ENCODE measurements at places on chromosomes 7 and 10.
A peak's percentile ranks its signal among the peaks of the same experiment; 100 is the strongest.

- no peak for DNase-seq
Observed at GRCh38 chr7:115356139-115356746, 434.3 kb downstream of the MDFIC start.

DNA sequence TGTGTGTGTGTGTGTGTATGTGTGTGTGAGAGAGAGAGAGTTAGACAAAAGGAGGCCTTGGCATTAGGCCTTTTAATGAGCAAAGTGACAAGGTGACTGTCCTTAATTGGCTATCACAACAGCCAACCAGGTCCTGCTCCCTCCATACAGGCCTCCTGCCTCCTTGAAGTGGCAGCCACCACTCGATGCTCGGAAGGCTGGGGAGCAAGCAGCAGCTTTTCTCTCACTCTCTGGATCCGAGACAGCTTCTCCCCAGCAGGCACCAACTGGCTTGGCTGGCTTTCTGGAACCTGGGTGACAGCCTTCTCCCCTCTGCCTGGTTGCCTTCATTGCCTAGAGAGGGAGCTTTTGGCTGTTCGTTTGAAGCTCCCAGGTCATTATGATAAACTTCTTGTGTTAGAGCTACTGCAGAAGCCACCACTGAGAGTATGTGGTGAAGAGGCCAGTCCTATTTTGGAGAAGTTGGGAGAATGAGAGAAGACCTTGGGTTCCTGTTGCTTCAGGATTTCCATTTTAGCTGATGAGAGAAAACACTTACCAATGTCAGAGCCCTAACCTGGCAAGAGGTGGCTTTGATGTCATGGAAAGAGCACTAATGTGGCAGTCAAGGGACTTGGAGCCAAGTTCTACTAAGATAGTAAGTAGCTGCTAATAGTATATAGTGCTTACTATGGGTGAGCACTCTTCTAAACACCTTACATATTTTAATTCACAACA lies 37.6 kb downstream of the RPS24 start:
- DNase-seq = no peak

DNA sequence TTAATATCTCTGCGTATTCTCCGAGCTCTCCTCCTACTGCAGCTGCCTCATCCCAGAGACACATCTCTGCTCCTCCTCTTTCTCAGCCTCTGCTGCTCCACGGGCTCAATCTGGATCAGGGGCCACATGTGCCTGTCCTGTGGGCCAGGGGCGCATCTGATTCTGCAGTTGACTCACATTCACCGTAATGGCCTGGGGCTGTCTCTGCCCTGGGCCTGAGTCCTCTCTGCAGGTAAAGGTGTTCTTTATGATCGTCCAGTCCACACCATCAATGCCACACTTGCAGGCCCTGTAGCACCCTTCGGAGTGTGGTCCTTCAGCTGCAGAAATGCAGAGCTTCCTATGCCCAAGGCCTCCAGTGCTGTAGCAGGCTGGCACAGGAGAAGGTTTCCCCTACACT lies 154.5 kb downstream of the OAT start:
- DNase-seq = no peak

GRCh38 chr10:80158598-80159127 lies 26.1 kb downstream of the PLAC9 start:
- peak; percentile 84 for DNase-seq

GRCh38 chr7:131404226-131404911 lies 76.7 kb downstream of the MKLN1 start:
- DNase-seq = no peak

DNA sequence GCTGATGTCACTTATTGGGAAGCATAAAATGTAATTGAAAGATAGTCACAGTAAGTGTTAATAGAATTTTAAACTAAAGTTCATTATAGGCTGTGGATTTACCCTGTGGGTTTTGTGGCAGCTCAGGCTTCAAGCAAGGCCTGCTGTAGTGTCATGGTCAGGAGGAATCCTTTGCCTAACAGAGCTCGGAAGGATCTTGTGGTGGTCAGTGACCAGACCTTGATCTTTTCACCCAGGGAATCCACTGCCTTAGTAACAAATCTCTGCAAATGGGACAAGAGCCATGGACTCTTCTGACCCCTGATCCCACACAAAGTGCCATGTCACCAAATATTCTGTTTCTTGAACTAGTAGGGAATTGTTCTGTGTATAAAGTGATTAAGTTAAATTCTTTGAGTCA lies 20.6 kb upstream of the HDAC9 start:
- DNase-seq = no peak

GRCh38 chr10:100636848-100637553 lies 101.3 kb downstream of the HIF1AN start:
- DNase-seq = no peak

- no peak for DNase-seq
Observed at GRCh38 chr7:152050547-152050971, 25.1 kb downstream of the GALNT11 start.

- DNase-seq = no peak
Observed at GRCh38 chr7:140719721-140720120, 23.2 kb downstream of the NDUFB2 start.

GRCh38 chr10:121597504-121598262 lies 561 bp downstream of the FGFR2 start:
- peak; percentile 41 for DNase-seq

GRCh38 chr7:24891311-24891735 lies 88.7 kb downstream of the OSBPL3 start:
- no peak for DNase-seq

DNA sequence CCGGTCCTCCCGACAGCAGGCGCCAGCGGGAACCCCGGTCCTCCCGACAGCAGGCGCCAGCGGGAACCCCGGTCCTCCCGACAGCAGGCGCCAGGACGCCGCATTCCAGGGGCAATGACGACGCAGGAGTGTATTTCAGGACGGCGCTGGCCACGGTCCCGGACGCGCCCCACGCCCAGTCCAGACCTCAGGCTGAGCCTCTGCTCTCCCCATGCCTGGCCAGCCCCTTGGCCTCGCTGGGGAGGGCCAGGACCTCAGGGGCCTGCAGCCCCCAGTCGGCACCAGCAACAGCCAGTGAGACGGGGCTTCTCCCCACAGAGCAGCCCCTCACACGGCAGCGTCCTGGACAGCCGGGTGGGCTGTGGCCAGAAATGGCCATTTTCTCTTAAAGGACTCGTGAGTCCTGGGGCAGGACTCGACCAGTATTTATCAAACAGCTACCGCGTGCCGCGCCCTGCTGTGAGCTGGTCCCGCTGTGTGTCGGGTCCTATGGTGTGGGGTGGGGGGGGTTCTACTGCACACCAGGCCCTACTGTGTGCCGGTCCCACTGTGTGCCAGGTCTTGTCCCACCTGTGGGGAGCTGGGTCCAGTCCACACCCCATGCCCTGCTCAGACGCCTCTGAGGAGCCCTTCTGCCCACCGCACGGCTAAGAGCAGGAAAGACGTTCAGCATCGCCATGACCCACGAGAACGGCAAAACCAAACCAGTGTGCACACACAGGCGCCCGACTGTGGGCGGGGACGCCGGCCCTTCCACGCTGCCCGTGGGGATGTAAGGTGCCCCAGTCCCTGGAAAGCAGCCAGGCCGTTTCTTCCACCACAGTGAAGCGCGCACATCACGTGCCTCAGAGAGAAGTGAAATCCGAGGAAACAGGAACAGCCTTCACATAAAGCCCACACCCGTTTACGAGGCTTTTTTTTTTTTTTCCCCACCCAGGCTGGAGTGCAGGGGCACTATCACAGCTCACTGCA lies 33.3 kb downstream of the GET4 start:
- peak; percentile 67 for DNase-seq

DNA sequence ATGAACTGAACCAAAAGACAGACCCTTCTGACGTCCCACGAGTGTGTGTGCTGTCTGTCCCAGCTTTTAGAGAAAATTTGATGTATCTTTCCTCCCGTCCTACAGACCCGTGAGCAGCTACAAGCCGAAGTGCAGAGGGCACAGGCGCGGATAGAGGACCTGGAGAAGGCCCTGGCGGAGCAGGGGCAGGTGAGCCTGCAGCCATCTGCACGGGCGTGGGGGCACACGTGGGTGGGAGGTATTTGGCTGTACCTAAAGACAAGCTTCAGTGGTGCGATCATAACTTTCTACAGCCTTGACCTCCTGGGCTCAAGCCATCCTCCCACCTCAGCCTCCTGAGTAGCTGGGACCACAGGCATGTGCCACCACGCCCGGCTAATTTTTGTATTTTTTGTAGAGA lies 41.7 kb upstream of the DPYSL4 start:
- DNase-seq = no peak

GRCh38 chr10:33524966-33525365 lies 190.5 kb upstream of the NRP1 start:
- no peak for DNase-seq

- no peak for DNase-seq
Observed at GRCh38 chr10:61391281-61391680, 61.9 kb downstream of the TMEM26 start.

DNA sequence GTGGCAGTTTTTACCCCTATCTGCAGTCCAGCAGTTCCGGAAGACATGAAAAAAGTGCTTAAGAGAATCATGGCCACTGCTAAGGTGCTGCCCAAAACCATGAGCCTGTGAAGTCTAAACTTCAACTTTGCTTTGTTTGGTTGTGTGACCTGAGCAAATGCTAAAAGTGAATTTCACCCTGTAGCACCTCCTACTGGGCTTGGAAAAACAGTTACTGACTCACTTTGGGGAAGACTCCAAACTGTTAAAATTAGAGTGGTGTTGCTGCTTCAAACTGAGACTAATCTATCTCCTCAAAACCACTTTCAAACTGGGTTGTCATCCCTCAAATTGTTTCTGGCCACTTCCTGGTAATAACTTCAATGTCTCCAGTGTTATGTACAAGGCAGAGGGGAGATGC lies 21.3 kb downstream of the MKX start:
- no peak for DNase-seq

GRCh38 chr7:88689821-88690220 lies 69.7 kb upstream of the ZNF804B start:
- no peak for DNase-seq

DNA sequence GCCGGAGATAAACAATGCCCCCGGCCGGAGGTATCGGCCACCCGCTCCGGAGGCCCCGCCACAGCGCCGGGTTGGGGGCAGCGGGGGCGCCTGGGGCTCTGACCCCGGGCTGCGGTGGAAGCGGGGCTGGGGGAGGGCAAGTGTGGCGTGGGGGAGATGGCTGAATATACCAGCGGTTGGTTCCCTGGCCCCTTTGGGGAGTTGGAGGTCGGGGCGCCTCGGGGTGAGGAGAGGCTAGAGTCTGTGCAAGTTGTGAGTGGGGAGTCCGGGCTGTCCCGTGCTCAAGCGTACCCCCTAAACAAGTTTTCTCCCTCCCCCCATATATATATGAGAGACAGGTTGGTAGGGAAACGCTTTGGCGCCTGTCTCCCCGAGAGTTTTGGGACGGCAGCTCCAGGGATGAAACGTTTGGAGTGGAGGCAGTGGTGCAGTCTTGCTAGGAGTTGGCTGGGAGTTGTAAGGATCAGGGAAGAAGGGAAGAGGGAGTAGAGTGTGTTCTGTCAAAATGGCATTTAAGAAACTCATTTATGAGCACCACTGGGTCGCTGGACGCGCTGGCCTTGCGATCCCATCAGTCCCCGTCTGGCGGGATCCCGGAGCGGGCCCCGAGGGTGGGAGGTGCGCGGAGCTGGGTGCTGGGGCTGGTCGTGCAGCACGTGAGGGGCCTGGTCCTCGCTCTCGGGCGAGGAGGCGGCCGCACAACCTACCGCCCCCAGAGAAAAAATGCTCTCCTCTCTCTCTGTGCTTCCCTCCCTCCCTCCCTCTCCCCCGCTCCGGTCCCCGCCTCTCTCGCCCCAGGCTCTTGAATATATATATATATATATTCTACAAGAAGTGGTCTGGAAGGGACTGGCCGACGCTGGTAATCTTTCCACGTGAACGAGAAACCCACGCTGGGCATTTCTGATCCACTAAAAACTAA lies 1.1 kb downstream of the TET1 start:
- peak; percentile 44 for DNase-seq
